ENCODE measurements at places on chromosomes 2 and 18.

- no peak for DNase-seq
Observed at GRCh38 chr2:188307850-188308283, 16.2 kb downstream of the GULP1 start.

DNA sequence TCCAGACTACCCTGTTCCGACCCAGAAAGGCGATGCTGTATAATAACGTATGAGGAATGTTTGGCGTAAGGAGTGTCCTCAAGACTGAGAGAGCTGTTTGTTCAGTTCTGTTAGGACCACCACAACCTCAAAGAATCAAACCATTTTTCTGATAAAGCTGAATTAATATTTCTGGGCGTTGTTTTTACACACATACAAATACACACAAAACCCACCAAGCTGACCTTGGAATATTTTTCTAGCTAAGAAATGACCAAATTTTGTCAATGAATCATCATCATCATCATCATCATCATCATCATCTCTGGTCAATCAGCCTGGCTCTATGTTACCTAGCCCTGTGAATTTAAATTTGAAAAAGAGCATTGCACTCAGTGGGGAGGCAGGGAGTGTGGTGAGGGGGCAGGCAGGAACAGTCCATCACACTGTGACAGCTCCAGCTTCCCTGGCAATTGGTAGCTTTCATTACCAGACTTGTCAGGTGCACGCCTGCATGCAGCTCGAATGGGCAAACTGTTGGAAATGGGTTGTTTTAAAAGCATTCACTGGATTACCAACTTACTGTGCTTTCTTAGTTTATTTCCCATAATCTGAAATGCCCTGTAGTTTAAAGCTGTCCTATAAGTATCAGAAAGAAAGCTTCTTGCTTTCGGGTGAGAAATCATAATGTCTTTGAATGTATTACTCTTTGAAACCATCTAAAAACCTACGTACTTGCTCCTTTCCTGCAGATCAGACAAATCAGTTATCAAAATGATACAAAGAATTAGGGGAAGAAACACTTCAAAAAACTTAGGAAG lies 6.9 kb upstream of the POU3F3 start:
- DNase-seq, result no peak

DNA sequence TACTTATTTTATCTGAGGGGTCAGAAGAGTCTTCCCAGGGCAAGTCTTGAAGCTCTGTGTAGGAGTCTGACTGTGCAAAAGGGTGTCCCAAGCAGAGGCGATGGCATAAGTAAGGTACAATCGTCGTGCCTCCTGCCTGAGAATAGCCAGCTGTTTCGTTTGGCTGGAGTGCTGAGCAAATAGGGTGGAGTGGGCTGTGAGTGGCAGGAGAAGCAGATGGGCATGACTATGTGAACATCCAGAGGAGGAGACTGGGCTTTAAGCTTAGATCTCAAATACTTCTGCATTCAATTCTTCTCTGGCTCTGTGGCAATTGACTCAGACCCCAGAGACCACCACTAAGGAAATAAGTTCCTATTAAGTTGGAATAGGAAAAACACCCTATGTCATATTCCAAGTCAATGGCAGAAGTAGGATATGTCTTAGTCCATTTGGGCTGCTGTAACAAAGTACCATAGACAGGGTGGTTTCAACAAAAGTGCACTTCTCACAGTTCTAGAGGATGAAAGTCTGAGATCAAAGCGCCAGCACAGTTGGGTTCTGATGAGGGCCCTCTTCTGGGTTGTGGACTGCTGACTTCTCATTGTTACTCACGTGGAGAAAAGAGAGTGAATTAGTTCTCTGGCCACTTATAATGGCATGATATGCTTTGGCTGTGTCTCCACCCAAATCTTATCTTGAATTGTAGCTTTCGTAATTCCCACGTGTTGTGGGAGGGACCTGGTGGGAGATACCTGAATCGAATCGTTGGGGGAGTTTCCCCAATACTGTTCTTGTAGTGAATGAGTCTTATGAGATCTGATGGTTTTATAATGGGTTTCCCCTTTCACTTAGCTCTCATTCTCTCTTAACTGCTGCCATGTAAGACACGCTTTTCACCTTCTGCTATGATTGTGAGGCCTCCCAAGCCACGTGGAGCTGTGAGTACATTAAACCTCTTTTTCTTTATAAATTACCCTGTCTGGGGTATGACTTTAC lies 120.2 kb downstream of the LPIN1 start:
- no peak for DNase-seq

DNA sequence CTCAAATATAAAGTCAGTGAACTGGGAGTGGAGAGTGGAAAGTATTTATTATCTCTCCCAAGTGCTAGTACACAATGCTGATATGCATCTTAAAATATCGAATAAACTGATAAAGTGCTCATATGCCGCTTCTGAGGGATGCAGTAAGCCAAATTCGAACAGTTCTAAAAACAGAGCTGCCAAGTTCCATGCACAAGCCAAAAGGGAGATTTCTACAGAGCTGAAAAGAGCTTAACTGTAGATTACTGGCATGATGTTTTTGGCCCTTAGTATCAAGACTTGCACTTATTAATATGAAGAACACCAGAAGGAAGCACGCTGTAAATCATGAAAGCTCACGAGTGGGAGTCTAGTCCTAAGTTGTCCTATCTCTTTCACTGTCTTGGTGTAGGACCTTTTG lies 7.9 kb downstream of the TMEFF2 start:
- no peak for DNase-seq

- DNase-seq, result no peak
Observed at GRCh38 chr2:109213646-109214433, 84.8 kb downstream of the SH3RF3 start.

DNA sequence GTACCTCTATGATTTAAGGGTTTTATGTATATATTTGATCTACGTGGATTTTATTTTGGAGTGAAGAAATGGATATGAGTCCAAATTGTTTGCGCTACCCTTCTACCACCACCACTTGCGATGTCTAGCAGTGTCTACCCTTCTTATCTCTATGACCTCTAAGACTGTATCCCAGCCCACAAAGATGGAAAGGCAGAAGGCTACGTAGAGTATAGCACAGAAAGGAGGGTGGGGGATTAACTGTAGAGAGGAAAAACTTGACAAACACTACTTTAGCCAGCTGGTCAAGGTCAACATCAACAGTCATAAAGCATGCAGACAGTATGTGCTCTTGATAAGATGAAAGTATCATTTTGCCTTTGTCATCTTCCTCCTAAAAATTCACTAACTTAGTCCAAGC lies 14.4 kb downstream of the ITSN2 start:
- DNase-seq, result no peak

- no peak for DNase-seq
Observed at GRCh38 chr2:47720559-47720958, 62.4 kb upstream of the MSH6 start.

All from ovary (tissue), 10 donors.